CD4-positive, CD25-positive, alpha-beta regulatory T cell (primary cell): ENCODE measurements at places on chromosomes 5 and 9.

- DNase-seq, result no peak
- H3K27me3 ChIP-seq, result peaks cover 6% of the 10 kb centered on the region
- no peaks in the 10 kb centered on the region for H3K36me3 ChIP-seq
Measured at GRCh38 chr5:145906401-145906800, 30.0 kb upstream of the SH3RF2 start.

- H3K27ac ChIP-seq, result no peak overlapping the region
- no peak overlapping the region for H3K4me3 ChIP-seq
- no peaks in the 10 kb centered on the region for H3K36me3 ChIP-seq
Measured at GRCh38 chr9:117425566-117425965, 10.7 kb upstream of the ASTN2 start.

GRCh38 chr5:128014578-128014977 lies 69.0 kb upstream of the SLC12A2 start:
- no peaks in the 10 kb centered on the region for H3K4me1 ChIP-seq
- no peak for DNase-seq
- H3K27me3 ChIP-seq, result no peaks in the 10 kb centered on the region
- no peak overlapping the region for H3K27ac ChIP-seq

- H3K27me3 ChIP-seq, result no peaks in the 10 kb centered on the region
- H3K27ac ChIP-seq, result no peak overlapping the region
- no peaks in the 10 kb centered on the region for H3K4me1 ChIP-seq
- DNase-seq, result no peak
- peaks cover 27% of the 10 kb centered on the region for H3K36me3 ChIP-seq
Measured at GRCh38 chr5:131406975-131407638, 143.3 kb downstream of the CDC42SE2 start.

GRCh38 chr9:109868207-109868606 lies 88.2 kb downstream of the PALM2AKAP2 start:
- no peaks in the 10 kb centered on the region for H3K36me3 ChIP-seq
- H3K27me3 ChIP-seq, result peaks cover 38% of the 10 kb centered on the region
- H3K27ac ChIP-seq, result no peak overlapping the region
- DNase-seq, result no peak
- no peaks in the 10 kb centered on the region for H3K4me1 ChIP-seq

GRCh38 chr5:143222287-143223231 lies 180.9 kb downstream of the NR3C1 start:
- peaks cover 30% of the 10 kb centered on the region for H3K4me1 ChIP-seq
- DNase-seq, result peak; percentile 69
- H3K4me3 ChIP-seq, result peak overlapping the region; percentile 74
- H3K27me3 ChIP-seq, result no peaks in the 10 kb centered on the region
- no peaks in the 10 kb centered on the region for H3K36me3 ChIP-seq

- no peak for DNase-seq
- H3K27me3 ChIP-seq, result no peaks in the 10 kb centered on the region
- H3K27ac ChIP-seq, result no peak overlapping the region
- no peak overlapping the region for H3K4me3 ChIP-seq
- peaks cover 2% of the 10 kb centered on the region for H3K36me3 ChIP-seq
Measured at GRCh38 chr9:127166651-127167524, 44.5 kb upstream of the ANGPTL2 start.

DNA sequence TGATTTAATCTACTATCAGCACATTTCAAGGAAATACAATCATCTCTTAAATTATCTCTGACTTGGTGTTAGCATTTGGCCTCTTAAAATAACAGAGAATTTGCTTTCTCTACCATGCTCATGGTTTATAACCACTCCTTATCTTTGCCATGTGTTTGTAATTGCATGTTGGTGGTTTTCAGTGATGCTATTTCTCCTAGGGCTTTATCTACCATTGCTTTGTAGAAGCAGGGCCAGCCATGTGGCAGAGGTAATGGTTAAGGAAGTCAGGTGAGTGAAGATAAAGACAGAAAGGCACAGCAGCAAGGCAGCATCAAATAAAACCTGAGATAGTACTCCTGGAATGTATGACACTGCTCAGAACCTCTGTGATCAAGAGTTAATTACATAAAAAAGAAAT lies 206.2 kb downstream of the FER start:
- DNase-seq, result no peak
- H3K27me3 ChIP-seq, result no peaks in the 10 kb centered on the region
- no peak overlapping the region for H3K27ac ChIP-seq
- no peaks in the 10 kb centered on the region for H3K36me3 ChIP-seq

- no peak for DNase-seq
- H3K36me3 ChIP-seq, result no peaks in the 10 kb centered on the region
- no peak overlapping the region for H3K27ac ChIP-seq
- H3K4me1 ChIP-seq, result no peaks in the 10 kb centered on the region
Measured at GRCh38 chr5:174717826-174718455, 6.4 kb upstream of the MSX2 start.

DNA sequence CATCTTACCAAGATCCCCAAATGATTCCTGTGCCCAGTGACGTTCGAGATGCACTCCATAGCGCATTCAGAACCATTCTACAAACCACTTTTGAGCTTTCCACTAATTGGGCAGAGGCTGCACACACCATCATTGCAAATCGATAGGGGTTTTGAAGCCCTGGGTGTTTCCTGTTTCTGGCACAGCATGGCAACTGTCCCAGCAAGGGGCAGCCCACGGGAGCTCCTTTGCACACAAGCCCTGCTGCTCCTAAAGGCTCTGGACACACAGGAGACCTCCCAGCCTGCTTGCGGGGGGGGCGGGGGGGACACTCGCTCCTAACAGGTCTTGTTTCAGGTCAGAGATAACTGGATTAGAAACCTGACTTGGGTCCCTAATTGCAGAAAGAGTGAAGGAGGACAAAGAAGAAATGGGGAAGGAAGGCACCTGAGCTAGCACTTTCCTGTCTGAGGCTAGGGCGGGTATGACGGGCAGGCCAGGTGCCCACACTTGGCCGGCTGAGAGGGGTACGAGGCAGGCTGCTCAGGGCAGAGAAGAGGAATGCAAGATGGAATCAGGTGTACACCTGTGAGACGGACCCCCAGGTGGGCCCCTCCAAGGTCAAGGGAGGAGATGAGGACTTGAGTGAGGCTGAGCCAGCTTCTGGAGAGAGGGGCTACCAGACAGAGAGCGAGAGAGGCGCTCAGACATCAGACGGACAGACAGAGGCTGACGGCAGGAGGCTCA lies 820 bp downstream of the FBP1 start:
- H3K4me3 ChIP-seq, result no peak overlapping the region
- no peak overlapping the region for H3K27ac ChIP-seq
- no peaks in the 10 kb centered on the region for H3K36me3 ChIP-seq
- no peak for DNase-seq

- no peak overlapping the region for H3K27ac ChIP-seq
- no peak overlapping the region for H3K4me3 ChIP-seq
- H3K4me1 ChIP-seq, result no peaks in the 10 kb centered on the region
- no peak for DNase-seq
- H3K27me3 ChIP-seq, result no peaks in the 10 kb centered on the region
Measured at GRCh38 chr9:100880284-100880683, 148.2 kb upstream of the PLPPR1 start.

DNA sequence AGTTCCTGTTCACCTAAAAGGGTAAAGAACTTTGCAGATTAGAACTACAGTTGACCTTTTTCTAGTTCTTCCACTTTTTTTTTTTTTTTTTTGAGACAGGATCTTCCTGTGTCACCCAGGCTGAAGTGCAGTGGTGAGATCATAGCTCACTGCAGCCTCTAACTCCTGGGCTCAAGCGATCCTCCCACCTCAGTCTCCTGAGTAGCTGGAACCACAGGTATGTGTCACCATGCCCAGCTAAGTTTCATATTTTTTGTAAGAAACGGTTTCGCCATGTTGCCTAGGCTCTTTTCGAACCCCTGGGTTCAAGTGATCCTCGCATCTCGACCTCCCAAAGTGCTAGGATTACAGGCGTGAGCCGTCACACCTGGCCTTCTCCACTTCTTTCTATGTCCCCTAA lies 39.7 kb upstream of the TNFAIP8 start:
- no peaks in the 10 kb centered on the region for H3K27me3 ChIP-seq
- H3K27ac ChIP-seq, result peak overlapping the region; percentile 70
- DNase-seq, result no peak
- peak overlapping the region; percentile 54 for H3K4me3 ChIP-seq
- H3K36me3 ChIP-seq, result peaks cover 7% of the 10 kb centered on the region
- peaks cover 95% of the 10 kb centered on the region for H3K4me1 ChIP-seq

DNA sequence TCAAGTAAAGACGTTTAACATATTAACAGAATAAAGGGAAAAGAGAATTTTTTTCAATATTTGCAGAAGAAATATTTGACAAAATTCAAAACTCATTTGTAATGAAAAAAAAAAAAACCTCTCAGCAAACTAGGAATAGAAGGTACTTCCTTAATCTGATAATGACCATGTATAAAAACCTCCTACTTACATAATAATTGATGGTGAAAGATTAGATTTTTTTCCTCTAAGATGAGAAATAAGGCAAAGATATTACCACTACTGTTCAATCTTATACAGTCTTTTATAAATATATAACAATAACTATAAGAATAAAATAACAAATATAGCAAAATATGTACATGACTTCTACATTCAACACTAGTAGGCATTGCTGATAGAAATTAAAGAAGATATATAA lies 424.6 kb upstream of the KLF4 start:
- H3K4me3 ChIP-seq, result no peak overlapping the region
- H3K36me3 ChIP-seq, result no peaks in the 10 kb centered on the region
- no peak for DNase-seq
- H3K27ac ChIP-seq, result no peak overlapping the region
